Glomerular endothelial cell (primary cell): ENCODE measurements at places on chromosomes 11 and 22. TPM values are rescaled to one million over a fixed set of nuclear protein-coding genes. Genes with fewer than 3 reads are reported as not detected.

F2 gene
- total RNA-seq = 0.19 TPM in 1 of 2 replicates, not detected in the other

LRRC74B gene
- not detected in 2 replicates for total RNA-seq

TMPRSS5 gene
- total RNA-seq = 0.19 and 1.1 TPM in 2 replicates

SCN3B gene
- total RNA-seq = 5.4 and 5.8 TPM in 2 replicates

MOV10L1 gene
- total RNA-seq = 2.1 and 11.7 TPM in 2 replicates

GLYATL1 gene
- total RNA-seq = not detected in 2 replicates

ARVCF gene
- 152 and 191 TPM in 2 replicates for total RNA-seq

ADM gene
- 87.0 and 170 TPM in 2 replicates for total RNA-seq

B3GAT1 gene
- total RNA-seq = not detected in 2 replicates

SEPTIN3 gene
- 0.12 TPM in 1 of 2 replicates, not detected in the other for total RNA-seq
